NCI-H2081 treated with DMSO at 0.1 percent for 48 hours (cell line): ENCODE measurements at places on chromosomes 11 and 22.

GRCh38 chr11:16909359-16910035 is 104.7 kb downstream of the PLEKHA7 start:
- no peak for DNase-seq

DNA sequence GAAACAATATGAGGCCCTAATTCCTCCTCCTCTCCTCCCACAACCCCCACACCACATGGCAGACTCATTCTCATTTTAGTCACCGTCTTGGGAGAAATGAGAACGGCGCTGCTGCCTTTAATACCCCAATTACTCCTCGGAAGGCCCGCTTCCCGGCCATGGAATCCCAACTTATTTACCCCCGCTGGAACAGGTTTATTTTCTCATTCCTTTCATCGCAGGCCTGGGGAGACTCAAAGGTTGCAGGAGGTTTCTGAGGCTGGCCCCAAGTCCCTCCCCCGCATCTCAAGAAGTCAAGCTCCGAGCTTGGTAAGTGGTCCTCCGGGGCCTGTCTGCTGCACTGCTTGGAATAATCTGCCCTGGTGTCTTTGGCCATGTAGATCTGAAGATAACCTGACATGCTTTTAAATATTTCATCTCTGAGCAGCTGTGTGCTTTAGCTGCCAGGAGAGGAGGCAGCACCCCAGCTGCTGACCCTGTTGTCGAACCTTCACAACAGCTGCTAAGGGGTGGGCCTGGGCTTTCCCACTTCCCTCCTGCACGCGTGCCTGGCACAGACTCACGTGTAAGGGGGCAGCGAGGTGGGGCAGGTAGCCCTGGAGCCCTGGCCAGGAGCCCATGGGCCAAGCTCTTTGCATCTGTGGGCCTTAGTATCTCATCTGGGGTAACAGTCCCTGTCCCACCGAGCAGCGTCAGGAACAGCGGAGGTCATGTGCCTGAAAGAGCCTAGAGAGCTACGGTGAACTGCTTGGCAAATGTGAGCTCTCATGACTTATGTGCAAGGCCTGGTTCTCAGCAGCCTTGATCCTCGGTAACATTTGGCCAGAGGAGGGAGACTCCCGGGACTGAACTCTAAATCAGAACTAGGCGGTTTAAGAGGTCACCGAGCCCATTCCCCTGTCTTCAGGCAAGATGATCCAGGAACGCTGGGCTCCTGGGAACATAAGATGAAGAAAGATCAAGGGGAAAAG is 164.6 kb downstream of the ST3GAL4 start:
- no peak for DNase-seq

GRCh38 chr11:3073029-3073435 is 15.8 kb upstream of the CARS1 start:
- no peak for DNase-seq

- no peak for DNase-seq
These were observed 11.7 kb upstream of the HTATIP2 start for GRCh38 chr11:20351751-20352262.

DNA sequence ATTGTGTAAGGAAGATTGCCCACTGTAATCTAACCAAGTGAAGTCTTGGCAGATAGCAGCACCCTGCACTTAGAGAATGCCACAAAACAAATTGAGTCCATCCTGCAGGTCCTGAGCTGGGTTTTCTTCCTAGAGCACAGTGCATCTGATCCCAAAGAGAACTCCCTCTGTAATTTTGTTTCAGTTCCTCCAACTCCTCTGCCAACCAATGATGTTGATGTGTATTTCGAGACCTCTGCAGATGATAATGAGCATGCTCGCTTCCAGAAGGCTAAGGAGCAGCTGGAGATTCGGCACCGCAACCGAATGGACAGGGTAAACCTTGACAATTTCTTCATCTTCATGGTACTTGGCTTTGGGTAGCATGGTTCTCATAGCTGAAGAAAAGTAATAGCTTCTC is 33.1 kb upstream of the ST14 start:
- no peak for DNase-seq

DNA sequence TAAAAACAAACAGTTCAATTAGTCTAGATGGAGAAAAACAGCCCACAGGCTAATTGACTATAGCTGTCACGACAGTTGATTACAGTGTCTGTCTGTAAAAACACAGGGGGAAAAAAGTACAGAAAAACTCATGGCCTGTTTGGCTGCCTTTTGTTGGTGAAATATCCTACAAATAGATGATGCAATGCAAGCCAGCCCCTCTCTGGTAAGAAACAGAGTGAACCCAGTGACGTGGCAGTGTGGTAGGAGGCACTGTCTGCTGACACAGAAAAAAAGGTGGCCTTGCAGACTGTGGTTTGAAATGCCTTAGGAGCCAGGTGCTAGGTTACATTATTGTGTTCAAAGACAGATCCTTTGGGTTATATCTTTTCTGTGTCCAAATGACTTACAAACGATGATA is 431.4 kb upstream of the CCDC90B start:
- DNase-seq = no peak

DNA sequence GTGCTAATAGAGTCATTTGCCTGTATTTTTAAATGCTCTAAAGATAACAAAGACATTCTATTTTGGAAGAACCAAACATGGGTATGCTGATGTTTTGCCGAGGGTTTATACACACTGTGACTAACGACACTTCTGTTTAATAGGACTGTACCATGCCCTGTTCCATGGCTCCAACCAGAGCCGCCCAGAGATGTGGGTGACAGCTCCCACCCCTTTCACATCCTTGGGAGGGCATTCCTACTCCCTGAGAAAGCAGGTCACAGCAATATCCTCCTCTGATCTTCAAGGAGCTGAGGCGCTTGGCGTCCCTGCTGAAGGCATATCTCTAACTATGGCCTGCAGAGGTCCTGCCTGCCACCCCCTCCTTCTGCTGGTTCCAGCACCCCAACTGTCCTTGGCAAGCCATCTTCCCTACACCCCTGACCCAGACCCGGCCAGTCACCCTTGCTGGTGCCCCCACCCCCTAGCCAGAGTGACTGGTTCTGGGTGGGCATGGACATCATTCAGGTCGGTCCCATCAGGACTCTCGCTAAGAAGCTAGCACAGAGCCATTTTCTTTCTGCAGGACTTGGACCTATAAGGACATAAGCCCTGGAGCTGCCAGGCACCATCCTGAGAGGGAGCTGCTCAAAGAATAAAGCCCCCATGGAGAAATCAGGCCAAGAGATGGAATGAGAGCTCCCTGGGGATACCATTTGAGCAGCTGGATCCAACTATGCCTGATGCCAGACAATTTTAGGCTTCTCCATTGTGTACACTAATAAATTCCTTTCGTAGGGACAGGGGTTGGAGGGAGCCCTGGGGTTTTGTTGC is 381.3 kb downstream of the CTTN start:
- no peak for DNase-seq

DNA sequence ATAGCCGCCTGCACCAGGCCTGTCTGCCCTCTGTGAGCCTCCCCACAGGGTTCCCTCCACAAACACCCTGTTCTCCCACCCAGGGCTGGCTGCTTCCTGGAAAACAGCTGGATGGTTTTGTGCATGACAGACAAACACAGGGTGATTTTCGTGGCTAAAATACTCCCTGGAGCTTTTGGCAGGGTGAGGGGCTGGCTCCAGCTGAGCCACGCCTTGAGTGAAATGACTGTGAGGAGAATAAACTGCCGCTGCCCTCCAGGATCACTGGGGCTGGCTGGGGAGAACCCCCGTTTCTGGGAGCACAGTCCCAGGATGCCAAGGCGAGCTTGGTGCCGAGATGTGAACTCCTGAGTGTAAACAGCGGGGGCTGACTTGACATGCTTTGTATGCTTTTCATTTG is 20.3 kb upstream of the PPP6R3 start:
- no peak for DNase-seq

GRCh38 chr11:69431893-69432738 is 49.3 kb upstream of the LINC01488 start:
- DNase-seq = no peak

DNA sequence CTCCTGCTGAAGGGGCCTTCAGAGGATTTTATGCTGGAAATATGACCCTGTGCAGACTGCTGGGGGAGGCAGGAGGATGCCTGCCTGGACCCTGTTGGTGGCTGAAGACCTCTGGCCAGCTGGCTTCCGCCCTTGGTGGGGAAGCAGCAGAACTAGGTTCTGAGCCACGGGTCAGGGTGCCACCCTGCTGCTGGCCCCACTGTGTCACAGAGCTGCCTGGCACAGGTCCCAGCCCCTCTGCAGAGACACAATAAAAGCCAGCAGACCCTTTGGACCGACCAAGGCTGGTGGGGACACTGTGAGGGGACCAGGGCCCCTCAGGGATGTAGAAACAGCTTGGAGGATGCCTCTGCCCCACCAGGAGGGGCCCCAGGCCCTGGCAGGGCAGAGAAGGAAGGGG is 6.9 kb upstream of the SREBF2 start:
- DNase-seq = no peak

GRCh38 chr11:78050964-78051831 is 12.5 kb upstream of the THRSP start:
- DNase-seq = no peak

DNA sequence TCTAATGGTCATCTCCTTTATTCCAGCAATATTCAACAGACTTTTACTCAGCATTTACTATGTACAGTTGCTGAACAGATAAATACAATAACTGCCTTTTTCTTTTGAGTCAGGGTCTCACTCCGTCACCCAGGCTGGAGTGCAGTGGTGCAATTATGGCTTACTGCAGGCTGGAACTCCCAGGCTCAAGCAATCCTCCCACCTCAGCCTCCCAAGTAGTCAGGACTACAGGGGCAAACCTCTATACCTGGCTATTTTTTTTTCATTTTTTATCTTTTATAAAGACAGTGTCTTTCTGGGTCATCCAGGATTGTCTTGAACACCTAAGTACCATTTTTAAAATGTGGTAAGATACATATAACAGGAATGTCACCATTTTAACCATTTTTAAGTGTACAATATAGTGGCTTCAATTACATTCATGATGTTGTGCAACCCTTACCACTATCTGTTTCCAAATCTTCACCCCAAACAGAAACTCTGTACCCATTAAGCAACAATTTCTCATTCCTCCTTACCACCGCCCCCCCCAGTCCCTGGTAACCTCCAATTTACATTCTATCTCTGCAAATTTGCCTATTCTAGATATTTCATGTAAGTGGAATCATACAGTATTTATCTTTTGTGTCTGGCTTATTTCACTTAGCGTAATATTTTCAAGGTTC is 67.8 kb downstream of the MIAT start:
- no peak for DNase-seq

DNA sequence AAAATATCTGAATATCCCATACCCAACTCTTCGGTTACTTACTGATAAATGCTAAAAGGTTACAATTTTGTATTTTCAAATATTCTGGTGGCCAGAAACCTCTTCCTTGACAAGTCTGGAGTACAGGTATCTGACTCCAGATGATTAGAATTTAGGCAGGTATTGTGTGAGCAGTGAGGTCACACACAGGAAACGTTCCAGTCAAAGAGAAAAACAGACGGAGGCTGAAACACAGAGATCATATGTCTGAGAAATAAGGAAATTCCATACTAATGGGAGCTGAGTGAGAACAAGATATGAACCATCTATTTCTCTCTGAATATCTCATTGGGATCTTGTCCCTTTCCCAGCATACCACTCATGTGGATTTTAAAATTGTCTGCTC is 89.4 kb upstream of the IGLL5 start:
- DNase-seq = no peak

GRCh38 chr11:4704790-4705334 is 278 bp downstream of the MMP26 start:
- peak; percentile 77 for DNase-seq

GRCh38 chr22:24205438-24206195 is 24.3 kb downstream of the SUSD2 start:
- DNase-seq = no peak

DNA sequence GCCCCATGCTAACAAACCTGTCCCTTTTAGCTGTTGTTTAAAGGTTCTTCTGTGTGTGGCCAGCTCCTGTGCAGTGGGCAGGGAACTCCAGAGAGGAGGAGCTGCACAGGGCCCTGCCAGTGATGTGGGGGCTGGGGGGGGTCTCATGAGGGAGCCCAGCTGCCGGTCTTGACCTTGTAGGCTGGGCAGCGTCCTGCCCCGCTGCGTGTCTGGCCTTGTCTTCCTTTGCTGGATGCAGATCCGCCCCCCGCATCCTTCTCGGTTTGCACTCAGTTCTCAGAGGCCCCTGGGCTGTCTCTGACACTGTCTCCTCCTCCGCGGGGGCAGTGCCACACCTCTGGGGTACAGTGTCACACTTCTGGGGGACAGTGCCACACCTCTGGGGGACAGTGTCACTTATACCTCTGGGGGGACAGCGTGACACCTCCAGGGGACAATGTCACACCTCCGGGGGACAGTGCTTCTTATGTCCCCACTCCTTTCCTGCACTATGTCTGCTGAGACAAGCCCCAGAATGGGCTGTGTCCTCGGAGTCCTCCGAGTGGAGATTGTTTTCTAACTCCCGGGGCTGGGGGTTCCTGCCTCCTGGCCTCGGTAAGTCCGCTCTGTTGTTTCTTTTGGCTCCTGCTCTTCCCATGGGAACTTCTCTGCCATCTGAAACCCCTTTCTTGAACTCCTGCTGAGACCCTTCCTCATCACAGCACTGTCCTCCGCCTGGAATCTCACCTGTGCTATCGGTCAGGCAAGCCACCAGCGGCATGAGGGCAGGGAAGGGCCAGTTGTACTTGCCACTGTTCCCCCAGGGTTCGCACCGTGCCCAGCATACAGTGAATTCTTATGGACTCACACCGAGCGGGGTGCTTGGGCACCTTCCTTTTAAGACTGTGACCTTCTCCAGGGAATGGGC is 788.3 kb downstream of the TBC1D22A start:
- DNase-seq = no peak

GRCh38 chr11:101516546-101516945 is 67.3 kb downstream of the TRPC6 start:
- no peak for DNase-seq

DNA sequence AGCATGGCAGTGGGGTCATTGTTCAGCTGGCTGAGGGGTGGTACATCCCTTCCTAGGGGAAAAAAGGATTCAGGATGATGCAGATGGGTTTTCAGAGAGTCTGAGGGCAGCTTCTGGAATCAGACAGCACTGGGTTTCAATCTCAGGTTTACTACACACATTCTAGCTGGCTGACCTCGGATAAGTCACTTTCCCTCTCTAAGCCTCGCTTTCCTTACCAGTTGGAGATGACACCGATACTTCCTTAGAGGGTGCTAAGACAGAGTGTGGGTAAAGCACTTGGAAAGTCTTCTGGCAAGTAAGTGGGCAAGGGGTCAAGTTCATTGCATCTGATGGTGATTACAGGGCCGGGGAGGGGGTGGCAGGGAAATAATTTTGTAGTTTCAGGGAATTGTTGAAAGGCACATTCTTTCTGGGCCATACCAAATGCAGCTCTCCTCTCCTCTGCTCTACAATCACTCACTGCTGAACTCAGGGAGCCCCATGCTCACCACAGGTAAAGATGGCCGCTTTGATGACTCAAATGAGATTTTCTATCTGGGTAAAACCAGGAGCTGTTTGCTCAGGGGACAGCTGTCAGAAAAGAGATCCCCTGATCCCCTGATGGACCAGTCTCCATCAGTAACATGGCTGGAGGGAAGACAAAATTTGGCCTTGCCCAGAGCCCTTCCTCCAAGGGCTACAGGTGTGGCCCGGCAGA is 6.5 kb upstream of the MIAT start:
- DNase-seq = no peak

GRCh38 chr11:11119917-11120316 is 233.1 kb downstream of the CSNK2A3 start:
- no peak for DNase-seq
